CD14-positive monocyte (primary cell): ENCODE measurements at places on chromosomes 12 and 14.
A peak's percentile ranks its signal among the peaks of the same experiment; 100 is the strongest.

DNA sequence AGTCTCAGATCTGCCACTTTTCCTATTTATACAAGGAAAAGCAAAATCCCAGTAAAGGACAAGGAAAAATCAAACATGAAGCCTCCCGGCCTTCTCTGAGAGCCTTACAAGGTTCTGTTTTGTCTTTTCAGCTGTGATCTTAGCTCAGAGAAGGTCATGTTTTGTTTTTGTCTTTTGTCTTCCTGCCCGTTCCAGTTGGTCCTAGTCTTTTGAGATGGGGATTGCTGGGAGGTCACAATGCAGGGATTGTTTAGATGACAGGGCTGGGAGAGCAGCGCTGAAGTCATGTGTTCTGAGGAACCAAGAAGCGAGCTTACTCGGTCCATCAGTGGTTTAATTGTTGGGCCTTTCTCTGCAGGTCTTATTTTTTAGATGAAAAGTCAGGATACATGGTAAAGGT, 6.0 kb downstream of the PLEKHH1 start:
- DNase-seq = no peak

DNA sequence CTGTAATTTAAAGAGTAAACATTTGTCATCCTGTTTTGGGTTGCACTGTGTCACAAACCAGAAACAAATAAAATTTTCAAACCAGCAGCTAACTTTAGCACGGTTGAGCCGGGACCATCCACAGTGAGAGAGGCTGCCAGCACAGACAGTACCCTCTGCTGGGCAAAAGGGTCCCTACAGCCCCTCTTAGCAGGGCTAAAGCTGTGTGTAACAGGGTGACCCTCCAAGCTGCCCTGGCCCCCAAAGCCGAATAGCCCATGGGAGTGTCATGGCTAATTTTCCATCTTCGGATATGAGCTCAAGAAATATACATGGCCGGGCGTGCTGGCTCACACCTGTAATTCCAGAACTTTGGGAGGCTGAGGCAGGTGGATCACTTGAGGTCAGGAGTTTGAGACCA, 157.1 kb upstream of the GRIN2B start:
- no peak for DNase-seq

DNA sequence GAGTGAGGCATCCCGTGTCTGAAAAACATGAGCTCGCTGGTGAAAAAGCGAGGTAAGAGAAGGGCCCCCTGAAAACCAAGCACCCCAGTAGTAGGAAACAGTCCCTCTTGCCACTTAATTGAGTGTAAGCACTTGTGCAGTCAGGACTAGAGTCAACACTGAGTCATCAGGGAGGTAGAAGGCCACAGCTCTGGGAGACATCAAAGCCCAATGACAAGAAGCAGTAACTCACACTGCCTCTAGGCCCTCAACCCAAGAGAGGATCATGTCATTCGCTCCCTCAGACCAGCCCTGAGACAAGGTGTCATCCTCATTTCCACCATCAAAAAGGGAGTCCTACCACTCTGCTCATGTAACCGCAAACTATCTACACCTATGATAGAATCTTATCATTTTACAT, 17.8 kb downstream of the POMT2 start:
- DNase-seq = peak; percentile 62

- no peak for DNase-seq
Measured at GRCh38 chr12:47236109-47236714, 156.5 kb upstream of the AMIGO2 start.

GRCh38 chr14:35073486-35073885, 27.4 kb downstream of the FAM177A1 start:
- no peak for DNase-seq

DNA sequence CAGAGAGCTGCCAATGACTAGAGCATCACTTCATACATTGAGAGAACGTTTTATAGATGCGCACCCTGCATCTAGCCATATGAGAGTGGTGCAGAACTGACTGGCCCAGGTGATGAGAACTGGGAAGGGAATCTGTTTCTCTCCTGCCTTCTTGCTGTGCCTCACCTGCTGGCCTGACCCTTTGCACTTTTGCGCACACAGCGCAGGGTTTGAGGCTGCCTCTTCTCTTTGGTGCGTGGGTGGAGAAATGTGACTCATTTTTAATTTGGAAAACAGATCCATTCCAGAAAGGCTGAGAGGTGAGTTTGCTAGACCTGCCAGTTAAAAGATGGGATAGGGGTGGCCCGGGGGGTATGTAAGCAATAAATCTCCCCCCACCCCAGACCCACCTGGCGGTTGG, 453 bp upstream of the ESRRB start:
- no peak for DNase-seq

GRCh38 chr12:23621900-23622299, 327.6 kb downstream of the SOX5 start:
- no peak for DNase-seq

DNA sequence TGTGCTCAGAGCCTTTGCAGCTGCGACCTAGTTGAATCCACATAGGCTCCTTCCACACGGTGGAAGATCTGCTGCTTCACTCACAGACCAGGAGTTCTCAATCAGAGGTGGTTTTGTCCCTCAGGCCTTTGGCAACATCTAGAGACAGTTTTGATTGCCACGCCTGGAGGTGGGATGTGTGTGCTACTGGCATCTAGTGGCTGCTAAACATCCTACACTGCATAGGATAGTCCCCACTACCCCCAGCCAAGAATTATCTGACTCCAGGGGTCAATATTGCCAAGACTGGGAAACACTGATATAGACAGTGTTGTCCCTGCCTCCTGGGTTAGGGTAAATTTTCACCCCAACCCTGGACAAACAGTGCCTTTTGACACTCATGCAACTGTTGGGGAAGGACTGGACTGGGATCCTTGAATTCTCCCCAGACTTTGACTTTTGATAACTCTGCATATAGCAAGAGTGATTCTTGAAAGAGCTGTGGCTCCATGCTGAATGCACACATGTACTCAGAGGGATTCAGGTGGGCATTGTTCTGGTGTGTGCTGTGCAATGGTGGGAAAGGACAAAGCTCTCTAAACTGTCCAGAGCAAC, 39.8 kb downstream of the BAZ2A start:
- DNase-seq = no peak

DNA sequence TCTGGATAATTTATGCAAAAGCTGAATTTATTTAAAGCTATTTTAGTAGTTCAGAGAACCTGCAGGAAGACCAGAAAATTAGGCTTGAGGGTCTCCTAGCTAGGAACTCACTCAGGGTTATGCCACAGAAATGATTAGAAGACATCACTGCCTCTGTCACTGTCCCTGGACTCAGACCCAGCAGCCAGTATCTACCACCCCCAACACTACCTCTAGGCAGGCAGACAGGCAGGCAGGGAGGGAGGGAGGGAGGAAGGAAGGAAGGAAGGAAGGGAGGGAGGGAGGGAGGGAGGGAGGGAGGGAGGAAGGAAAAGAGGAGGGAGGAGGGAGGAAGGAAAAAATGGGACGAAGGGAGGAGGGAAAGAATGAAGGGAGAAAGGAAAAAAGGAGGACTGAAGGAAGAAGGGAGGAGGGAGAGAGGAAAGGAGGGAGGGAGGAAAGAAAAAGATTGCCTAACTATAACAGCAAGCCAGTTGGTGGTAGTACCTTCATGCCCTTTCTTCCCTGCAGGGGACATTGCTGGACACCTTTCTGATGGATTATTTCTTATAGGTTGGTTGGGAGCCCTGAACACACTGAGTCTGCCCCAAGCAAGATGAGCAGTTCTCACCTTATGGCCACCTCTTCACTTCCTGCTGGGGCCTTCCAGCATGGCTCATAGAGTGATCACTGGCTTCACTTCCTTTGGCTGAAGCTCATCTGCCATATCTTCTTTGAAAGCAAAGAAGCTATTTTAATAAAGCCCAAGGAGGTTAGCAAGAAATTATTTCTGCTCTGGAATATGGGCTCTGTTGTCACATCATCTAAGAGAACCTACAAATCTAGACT, 49.7 kb downstream of the KICS2 start:
- DNase-seq = no peak

DNA sequence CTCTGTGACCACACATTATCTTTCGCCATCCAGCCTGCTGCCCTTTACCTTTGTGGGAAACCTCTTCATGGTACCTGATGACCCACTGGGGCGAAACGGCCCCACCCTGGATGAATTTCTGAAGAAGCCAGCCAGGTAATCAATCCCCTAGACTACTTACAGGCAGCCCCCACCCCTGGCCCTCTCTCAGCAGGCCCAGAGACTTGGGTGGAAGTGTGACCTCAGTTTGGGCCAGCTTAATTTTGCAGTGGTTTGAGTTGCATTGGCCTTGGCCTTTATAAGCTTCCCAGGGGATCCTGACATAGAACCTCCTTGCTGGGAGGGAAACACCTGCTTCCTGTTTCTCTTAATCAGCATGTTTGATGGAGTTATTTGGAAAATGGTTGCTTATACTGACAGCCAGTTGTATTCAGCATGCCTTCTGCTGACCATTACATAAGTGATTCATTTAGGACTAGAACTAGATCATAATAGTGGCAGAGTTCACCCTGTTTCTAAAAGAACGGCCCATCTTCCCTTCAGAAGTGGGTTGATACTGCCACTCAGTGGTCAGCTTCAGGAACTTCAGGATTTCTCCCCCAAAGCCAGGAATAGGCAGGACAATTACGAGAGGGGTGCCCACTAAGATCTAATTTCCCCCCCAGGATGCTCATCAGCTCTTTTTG, 6.1 kb downstream of the SDR39U1 start:
- peak; percentile 57 for DNase-seq

DNA sequence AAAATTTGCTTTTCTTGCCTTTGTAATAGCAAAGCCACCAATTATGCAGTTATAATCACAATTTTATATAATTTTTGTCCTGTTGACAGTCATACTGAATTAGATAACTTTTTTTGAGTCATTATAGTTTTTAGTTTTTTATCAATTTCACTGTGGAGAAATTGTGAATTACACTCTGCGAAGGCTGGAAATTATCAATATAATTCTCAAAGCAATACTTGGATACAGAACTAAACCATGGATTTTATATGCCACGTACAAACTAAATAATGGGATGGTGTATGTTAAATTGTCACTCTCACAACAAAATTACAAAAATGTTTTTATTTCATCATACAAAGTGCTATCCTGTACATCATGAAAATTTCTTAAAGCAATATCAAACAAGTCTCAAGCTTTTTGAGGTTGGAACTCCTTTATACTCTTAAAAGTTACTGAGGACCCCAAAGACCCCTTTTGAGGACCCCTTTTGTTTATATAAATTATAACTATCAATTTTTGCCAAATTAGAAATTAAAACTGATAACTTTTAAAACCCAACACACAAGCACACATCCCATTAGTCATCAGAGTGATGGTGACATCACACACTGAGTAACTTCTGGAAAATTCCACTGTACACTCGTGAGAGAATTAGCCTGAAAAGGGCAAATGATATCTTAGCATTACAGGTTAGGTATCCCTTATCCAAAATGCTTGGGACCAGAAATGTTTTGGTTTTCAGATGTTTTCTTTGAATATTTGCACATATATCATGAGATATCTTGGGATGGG, 19.8 kb upstream of the AQP2 start:
- DNase-seq = no peak

DNA sequence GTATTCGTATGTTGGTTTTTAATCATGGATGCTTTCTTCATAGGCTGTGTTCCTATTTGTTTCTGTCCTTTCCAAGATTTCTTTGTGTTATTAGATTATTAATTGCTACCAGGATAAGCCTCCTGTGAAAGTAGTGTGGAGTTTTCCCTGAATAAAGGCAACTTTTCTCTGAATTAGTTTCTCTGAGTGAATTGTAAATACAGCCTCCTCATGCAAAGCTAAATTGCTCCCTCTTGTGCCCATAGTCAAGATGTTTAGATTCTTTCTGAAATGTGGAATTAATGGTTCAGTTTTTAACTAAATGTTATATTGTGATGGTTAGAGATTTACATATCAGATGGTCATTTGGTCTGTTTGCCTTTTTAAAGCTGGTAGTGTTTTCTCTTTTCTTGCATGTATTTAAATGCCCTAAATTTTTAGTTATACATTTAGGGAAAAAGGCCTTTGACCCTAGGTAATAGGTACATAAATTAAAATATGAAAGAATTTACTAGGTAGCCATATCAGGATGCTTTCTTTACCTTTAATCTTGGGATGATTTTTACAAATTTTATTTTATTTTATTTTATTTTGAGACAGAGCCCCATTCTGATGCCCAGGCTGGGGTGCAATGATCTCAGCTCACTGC, 8.9 kb downstream of the APAF1 start:
- peak; percentile 48 for DNase-seq

GRCh38 chr12:447141-447540, 12.6 kb upstream of the B4GALNT3 start:
- no peak for DNase-seq

DNA sequence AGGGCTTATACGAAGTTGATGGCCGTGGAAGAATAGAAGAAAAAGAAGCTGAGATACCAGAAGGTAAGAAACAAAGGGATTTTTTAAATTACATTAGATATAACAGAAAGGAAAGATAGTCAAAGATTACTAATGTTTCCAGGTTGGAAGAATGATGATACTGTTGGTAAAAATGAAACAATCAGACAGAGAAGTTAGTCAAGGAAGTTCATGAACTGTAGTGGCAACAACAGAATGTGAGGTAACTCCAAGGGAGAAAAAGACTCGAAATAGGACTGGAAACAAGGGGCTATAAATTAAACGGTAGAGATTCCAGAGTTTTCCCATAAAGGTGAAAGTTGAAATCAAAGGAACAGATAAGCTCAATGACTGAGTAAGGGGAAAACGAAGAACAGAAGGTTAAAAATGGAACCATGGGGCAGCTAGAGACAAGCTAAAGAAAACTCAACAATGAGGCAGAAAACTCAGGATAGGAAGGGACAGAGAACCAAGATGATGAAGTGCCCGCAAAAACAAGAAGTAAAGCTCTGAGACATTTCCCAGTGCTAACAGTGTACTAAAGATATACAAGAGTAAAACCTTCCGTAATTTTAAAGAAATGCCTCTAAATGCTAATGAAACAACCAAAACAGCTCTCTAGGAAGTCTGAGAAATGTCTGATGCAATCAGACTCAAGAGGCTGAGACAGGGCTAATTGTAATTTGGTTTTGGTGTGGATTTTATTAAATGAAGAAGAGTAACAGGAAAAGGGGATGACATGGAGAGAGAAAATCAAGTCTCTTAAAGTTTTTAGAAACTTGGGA, 70.0 kb downstream of the PPP2R5E start:
- DNase-seq = peak; percentile 29

DNA sequence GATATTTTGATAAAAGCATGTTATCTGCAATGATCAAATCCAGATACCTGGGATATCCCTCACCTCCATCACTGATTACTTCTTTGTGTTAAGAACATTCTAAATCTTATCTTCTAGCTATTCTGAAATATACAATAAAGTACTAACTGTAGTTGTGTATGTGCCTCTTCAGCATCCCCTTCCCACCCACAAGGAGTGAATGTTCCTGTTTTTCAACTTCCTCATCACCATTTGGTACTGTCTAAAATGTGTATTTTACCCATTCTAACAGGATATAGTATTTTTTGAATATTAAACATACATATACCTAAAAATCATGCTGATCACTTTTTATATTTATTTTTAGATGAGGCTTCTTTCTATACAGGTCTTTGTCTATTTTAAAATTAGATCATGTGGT, 1252.6 kb downstream of the TMEM121 start:
- no peak for DNase-seq

- no peak for DNase-seq
Measured at GRCh38 chr12:96571101-96571862, 81.9 kb downstream of the CFAP54 start.

- DNase-seq = peak; percentile 15
Measured at GRCh38 chr12:12807970-12808702, 5.0 kb upstream of the DDX47 start.
